CD14-positive monocyte (primary cell): ENCODE measurements at places on chromosomes 16 and 17. TPM values are rescaled to one million over a fixed set of nuclear protein-coding genes. Genes with fewer than 3 reads are reported as not detected.

TUBB3 gene
- not detected for polyA plus RNA-seq

- DNase-seq: no peak
Measured at GRCh38 chr16:76946879-76947278, 244.1 kb upstream of the MON1B start.

DNA sequence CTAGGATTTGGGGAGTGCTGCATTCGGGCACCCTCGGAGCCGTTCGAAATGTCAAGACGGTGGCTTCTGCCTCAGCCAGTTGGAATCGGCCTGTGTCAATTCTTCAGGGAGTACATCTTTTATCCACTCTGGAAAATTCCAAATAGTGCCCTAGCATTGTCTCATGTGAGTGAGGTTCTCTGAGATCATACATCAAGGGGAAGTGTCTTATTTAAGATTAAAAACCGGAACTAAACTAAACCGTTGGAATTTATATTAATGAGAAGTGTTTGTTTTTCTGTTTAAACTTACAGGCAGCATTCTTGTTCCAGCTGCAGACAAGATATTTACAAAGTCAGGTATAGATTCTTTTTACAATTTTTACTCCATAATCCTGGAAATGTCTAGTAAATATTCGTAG is 56.8 kb downstream of the SLC47A1 start:
- DNase-seq: no peak

- DNase-seq: no peak
Measured at GRCh38 chr17:45050481-45051059, 862 bp downstream of the DCAKD start.
